AG09319 (cell line): ENCODE measurements at places on chromosomes 1 and 21.

GRCh38 chr1:117535821-117536220 lies 70.0 kb upstream of the TENT5C start:
- DNase-seq: no peak

DNA sequence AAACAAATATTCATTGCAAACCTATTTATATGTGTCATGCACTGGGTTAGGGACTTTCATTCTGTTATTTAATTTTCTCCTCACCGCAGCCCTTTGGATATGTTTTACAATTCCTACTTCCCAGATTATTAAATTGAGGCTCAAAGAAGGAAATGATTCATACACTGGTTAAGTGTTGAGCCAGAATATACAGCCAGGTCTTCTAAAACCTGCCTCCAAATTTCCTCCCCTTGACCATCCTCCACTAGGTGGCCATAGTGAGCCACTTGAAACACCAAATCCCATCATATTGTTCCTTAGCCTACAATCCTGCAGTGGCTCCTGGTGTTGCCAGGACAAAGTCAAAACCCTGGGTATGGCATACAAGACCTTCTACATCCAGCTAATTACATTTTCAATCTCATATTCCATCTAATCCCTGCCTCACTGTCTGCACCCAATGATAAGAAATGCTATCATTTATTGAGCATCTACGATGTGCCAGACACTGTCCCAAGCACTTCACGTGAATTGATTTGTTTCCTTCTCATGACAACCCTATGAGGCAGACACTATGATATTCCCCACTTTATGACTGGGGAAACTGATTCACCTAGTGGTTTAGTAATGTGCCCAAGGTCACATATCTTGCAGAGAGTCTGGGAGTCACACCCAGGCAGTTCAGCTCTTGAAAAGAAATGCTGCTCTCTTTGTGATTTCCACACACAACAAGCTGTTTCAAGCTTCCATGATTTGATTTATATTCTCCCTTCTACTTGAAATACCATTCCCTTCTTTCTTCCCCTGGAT lies 23.6 kb upstream of the KIRREL1 start:
- DNase-seq: peak; percentile 57

DNA sequence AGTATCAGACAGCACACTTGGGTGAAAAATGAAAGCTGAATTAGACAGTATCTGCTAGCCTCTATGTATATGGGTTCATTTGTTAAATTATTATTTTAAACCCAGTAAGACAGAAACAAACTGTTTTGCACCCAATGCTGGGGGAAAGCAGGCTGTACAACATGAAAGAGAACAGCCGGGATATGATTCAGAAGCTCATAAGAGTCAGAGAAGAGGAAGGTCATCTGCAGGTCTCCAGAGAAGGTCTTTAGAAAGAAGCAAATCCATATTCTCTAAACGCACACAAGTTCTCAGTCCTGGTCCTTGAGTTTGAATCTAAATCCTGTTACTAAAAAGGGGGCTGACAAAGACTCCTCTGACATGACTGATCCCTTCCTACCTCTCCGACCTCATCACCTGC lies 155.1 kb downstream of the SIPA1L2 start:
- no peak for DNase-seq

GRCh38 chr1:63773815-63774616 lies at the start of gene ROR1:
Gene ROR1 (plus strand): TSS chr1:63774017.
- peak; percentile 50 for DNase-seq

DNA sequence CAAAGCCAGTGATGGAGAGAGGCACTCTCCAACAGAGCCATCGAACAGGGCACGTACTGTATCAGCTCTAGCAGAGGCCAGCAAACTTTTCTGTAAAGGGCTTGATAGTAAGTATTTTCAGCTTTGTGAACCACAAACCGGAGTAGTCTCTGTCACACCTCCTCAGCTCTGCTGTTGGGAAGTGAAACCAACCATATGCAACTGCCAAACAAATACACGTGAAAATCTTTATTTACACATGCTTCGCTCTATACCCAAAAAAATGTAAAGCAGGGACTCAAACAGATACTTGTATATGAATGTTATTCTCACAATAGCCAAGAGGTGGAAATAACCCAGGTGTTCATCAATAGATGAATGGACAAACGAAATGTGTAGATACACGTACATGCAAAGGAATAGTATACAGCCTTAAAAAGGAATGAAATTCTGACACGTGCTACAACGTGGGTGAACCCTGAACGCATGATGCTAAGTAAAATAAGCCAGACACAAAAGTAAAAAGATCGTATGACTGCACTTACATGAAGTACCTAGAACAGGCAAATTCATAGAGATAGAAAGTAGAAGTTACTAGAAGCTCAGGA lies 39.0 kb downstream of the SETD4 start:
- no peak for DNase-seq

GRCh38 chr1:87790756-87791155 lies 462.1 kb downstream of the LMO4 start:
- DNase-seq: no peak

DNA sequence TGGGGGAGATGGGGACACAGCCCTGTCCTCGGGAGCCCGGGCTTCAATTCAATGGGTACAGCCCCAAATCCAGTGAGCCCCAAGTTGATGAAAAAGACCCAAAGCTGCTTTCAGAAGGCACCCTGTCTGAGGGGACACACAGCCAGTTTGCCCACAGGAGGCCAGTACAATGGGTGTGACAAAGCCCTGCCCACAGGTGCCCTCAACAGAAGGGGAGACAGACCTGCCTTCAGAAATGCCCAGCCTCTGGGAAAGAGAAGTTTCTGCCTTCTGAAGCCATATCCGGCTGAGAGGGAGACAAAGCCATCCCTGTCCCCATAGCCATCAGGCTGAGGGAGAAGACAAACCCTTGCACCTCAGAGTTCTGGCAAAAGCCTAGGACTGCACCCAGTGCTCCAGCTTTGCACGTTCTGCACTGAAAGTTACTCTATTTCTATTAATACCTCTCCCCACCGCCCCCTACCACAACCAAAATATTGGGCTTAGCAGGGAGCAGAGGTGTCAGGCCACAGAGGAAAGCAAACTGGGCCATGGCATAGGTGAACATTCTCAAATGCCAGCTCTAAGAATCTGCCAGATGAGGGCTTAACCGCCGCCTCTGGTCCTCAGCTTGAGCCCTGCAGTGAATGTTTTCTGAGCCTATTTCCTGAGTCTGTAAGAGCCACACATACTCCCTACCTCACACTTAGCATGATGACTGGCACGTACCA lies 18.0 kb upstream of the PTAFR start:
- no peak for DNase-seq

DNA sequence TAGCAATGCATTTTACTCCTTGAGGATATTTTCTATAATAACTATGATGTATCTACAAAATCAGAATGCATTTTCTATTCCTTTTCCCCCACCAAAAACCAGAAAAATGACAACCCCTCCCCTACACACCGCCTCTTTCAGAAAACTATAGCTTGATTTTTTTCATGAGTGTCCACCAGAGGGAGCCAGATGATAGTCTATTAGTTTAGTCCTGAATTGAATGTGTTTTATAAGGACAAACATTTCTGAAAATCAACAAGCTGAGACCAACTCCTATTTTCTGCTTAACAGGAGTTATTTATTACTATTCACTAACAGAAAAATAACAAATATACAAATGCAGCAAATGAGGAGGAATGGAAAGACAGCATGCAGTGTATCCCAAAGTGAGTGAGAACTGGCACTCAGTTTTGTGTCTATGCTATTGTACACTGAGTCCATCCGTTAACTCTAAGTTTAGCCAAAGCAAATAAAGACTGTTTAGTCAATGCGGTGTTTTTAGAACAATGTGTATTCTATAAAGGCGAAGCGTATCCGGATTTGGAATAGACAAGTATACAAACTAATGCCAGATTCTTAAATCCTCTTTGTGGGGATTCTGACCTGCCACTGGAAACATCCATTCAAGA lies 182.6 kb downstream of the VAV3 start:
- peak; percentile 20 for DNase-seq

GRCh38 chr1:43693371-43693770 lies 14.0 kb upstream of the ST3GAL3 start:
- DNase-seq: no peak

DNA sequence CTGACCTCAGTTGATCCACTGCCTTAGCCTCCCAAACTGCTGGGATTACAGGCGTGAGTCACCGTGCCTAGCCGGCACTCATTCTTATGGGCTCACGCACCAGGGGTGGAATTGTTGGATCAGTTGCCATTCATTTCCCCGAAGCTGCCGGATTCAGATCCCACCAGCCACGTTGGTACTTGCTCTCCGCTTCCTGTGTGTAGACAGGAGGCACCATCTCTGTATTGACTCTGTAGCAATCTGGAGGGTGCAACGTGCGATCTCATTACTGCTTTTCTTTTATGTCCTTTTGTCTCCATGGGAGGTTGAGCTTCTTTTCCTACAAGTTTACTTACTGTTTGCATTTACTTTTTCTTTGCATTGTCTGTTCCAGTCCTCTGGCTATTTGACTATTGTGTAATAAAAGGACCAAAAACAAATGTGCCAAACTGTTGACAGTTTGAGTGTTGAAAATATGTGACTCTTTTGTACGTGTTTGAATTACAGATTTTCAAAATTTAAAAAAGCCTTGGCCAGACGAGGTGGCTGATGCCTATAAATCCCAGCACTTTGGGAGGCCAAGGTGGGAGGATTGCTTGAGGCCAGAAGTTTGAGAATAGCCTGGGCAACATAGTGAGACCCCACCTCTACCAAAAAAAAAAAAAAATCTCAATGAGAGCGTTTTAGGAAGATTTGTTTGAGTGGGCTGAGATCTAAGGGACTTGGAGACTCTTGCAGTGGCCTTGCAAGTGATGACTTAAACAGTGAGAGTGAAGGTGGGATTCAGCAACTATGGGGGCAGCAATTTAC lies 39.1 kb downstream of the SPSB1 start:
- DNase-seq: no peak

DNA sequence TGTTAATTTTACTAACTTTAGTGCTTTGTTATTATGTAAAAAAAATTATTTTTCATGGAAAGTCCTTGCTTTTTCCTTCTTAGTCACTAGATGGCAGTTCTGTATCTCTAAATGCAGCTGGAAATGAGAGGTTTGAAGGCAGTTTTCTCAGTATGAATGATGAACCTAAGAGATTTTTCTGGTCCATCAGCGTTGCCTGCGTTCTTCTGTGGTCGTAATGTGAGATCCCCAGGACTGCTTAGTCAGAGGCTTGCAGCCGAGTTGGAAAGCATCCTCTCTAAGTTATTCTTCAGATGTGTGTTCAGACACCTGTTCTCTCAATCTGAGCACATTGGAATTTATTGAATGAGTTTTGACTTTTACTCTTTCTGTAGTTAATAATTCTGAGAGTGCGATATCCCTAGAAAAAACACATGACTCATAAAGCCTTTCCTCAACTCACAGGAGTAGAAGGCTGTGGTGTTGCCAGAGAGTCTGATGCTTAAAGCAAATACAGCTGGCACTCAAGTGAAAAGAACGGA lies 99.3 kb downstream of the FMN2 start:
- DNase-seq: peak; percentile 97

GRCh38 chr1:207006914-207007313 lies 25.6 kb downstream of the C1orf116 start:
- DNase-seq: no peak

GRCh38 chr1:225865514-225865913 lies 16.7 kb downstream of the TMEM63A start:
- no peak for DNase-seq

- no peak for DNase-seq
Measured at GRCh38 chr21:41960386-41960785, 6.6 kb upstream of the C2CD2 start.

DNA sequence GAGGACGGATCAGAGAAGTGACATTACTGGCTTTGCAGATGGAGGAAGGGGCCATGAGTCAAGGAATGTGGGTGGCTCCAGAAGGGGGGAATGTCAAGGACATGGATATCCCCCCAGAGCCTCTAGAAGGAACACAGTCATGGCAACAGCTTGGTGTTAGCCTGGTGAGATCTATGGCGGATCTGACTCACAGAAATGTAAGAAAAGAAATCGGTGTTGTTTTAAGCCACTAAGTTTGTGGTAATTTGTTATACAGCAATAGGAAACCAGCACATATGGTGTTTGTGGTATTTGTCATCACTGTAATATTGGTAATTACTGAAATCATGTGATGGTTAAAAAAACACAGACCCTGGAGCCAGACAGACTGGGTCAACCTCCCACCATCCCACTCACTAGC lies 236.2 kb downstream of the SETD4 start:
- DNase-seq: no peak

GRCh38 chr1:208170252-208170651 lies 73.9 kb downstream of the PLXNA2 start:
- no peak for DNase-seq

DNA sequence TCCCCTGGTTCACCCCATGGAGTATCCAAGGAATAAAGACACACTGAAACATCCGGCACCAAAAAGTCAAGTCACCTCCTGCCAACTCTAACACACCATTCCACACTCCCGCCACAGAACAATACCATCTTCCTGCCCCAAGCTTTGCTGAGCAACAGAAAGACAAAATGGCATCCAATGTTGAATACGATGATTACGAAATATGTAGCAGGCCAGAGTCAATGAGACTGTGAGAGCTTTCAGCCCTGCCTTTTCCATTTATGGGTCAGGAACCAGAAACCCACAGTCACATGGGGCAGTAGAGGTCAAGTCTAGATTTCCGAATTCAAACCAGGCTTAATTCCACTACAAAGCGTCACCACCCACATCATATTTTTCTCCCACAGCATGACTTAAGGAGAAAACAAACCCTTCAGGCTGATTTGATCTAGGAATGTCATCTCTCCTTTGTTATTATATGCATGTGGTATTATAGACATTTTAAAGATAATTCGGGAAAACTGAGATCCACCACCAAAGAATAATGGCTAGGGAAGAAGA lies 249.8 kb downstream of the SETD4 start:
- DNase-seq: no peak

- no peak for DNase-seq
Measured at GRCh38 chr1:101769520-101769919, 227.2 kb downstream of the OLFM3 start.

DNA sequence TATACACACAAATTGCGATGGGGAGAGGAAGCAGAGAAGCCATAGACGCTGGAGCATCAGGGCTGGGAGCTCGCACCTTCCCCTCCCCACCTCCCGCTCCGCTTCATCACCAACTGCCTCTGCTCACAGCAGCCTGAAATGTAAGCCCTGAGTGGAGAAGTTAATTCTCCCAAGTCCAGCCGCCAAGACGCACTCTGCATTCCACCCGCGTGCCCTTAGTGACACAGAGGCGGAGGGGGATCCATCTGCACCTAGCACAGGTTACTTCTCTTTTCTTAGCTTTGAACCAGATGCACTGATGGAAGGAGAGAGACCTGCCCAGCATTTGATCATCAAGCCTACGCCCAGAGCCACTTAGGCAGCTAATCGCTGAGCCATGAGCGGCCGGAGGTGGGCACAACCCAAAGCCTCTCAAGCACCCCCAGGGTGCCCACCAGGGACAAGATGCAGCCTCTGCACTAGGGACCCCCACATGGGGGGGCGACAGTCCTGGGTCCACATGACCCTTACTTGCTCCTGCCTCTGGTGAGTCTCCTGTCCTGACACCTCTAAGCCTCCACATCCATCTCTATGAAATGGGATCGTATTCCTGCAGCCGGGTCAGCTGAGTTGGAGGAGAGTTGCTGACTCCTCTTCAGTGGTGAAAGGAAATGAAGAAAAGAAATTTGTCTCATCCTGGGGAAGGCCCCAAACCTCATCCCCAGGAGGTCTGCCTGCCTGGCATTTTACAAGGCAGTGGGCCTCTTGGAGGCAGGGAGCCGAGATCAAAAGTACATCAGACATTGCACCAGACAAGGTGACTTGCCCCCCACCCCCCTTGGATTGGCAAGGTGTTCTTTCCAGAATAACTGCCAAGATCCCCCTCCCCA lies 316.2 kb downstream of the MATN1 start:
- no peak for DNase-seq

GRCh38 chr21:29343519-29343918 lies 44.8 kb downstream of the BACH1 start:
- DNase-seq: peak; percentile 23
